Myocyte (in vitro differentiated cells): ENCODE measurements at places on chromosomes 7 and 10.

GRCh38 chr7:120054376-120055100 is 218.4 kb upstream of the KCND2 start:
- DNase-seq: no peak

GRCh38 chr10:28457110-28457509 is 75.8 kb upstream of the WAC start:
- no peak for DNase-seq

DNA sequence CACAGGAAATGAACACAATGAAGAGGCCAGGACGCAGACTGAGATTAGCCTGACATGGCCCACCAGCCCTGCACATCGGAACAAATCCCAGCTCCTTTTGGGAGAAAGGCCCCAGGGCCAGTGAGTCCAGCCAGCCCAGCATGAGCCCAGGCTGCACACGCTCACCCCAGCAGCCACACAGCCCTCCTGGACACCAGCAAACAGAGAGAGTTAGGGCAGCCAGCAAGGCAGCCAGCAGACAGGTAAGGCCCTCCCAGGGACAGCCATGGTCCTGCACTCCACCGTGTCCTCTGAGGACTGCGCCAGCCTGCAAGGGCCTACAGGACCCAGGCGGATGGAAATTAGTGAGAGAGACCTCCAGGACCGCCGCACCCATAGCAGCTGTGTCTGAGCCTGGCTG is 8.1 kb upstream of the GRID1 start:
- no peak for DNase-seq

DNA sequence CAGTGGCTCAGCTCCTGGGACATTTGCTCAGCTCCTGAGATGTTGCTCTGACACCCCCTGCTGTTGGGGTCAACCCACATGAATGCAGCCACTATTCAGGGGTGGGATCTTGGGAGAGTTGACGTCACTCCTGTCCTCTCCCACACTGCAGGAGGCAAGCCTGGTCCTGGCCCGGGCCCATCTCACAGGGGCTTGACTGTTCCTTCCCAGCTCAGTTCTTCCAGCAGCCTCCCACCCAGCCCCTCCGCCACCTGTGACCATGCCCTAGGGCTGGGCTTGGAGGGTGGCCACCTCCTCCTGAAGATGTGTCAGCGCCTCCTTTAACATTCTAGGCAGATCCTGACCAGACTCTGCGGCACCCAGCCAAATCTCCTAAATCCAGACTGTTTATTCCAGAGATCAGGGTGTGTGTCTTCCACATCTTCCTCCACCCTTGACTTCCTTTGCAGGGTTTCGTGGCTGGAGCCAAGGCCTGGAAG is 19.1 kb upstream of the OPALIN start:
- DNase-seq: peak; percentile 37

DNA sequence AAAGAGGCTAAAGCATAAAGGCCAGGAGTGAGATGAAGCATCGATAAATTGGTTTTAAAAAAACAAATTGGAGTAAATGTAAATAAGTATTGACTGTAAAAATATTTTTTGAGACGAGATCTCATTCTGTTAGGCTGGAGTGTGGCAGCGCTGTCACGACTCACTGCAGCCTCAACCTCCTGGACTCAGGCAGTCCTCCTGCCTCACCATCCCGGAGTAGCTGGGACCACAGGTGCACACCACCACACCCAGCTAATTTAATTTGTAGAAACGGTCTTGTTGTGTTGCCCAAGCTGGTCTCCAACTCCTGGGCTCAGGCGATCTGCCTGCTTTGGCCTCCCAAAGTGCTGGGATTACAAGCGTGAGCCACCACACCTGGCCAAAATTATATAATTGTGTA is 17.8 kb downstream of the HNRNPA2B1 start:
- DNase-seq: no peak

- DNase-seq: no peak
Measured at GRCh38 chr7:80128918-80129317, 5.7 kb upstream of the GNAI1 start.

DNA sequence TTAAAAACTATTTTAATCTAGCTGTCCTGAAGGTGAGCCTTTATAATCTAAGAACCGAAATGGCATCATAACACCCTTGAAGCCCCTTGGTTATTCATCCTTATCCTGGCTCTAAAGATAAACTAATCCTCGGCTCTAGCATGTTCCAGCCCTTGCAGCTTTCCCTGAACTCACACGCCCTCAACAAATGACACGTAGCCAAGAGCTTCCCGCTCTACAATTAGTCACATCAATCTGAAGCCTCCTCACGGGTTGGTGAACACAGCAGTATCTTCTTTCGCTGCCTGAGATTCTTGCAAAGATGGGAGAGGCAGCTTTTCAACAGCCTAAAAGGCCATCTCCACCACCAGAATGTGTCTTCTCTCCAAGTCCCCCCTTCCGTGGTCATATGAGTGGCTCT is 4.1 kb downstream of the FRMD4A start:
- DNase-seq: no peak

- DNase-seq: no peak
Measured at GRCh38 chr10:18455086-18455884, 196.1 kb downstream of the NSUN6 start.
